ENCODE measurements at places on chromosomes 7 and 10.

GRCh38 chr7:12911053-12911452, 223.6 kb downstream of the ARL4A start:
- no peak for DNase-seq

DNA sequence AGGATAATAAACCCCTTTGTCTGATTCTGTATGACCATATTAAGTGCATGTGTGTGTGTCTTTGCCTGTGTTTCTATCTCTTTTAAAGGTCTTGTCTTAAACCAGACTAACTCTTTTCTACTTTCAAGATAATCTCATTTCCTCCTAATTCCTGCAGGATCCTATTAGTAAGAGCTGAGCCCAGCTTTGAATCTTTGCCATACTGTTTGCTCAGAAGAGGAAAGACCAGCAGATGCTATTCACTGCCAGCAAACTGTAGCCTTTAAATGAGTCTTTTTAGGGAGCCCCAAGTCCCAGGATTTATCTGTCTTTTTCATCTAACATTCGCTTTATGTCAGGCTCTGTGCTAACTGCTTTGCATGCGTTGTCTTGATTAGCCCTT, 2.9 kb downstream of the GPR158 start:
- DNase-seq = no peak

GRCh38 chr10:6516281-6516928, 63.7 kb downstream of the PRKCQ start:
- DNase-seq = no peak

DNA sequence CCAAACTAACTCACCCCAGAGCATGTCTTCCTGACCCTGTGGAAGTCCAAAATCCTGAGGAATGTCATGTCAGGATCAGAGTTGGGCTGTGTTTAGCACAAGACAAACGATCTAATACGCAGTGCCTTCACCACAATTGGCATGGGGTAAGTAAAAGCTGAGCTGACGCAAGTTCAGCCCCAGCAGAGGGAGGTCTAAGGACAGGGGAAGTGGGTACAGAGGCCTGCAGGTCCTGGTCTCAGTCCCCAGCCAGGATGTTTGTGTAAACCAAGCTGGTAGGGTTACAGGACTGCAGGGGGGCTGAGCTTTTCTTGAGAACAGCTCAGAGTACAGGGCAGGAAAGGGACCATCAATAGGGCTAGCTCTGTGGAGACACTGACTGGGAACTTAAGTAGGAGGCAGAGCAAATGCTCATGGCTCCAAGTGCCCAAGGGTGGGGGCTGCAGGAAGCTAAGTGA, 5.3 kb upstream of the KCNIP2 start:
- DNase-seq = no peak

GRCh38 chr7:135976312-135977006, 700 bp downstream of the MTPN start:
- no peak for DNase-seq

- DNase-seq = peak; percentile 91
Measured at GRCh38 chr7:137990251-137990941, 11.5 kb downstream of the CREB3L2 start.
